ENCODE measurements at places on chromosomes 16 and 17.

- DNase-seq: no peak
These were observed 23.3 kb upstream of the ENGASE start for GRCh38 chr17:79051306-79051705.

DNA sequence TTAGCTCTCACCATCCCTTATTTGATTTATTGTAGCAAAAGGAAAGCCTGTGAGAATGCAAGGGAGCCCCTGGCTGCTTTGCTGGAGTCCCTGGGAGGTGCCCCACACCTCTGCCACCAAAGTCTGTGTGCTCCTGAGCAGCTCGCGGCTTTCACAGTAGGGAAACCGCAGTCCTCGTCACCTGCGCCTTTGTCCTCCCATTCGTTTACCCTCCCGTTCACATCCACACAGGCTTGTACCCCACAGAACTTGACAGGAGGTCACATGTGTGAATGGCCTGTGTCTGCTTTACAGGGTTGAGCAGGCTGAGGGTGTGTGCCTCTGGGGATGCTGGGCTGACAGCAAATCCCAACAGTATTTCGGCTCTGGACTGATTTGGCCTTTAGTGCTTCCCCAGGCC, 152.5 kb downstream of the LGALS9B start:
- DNase-seq: no peak

DNA sequence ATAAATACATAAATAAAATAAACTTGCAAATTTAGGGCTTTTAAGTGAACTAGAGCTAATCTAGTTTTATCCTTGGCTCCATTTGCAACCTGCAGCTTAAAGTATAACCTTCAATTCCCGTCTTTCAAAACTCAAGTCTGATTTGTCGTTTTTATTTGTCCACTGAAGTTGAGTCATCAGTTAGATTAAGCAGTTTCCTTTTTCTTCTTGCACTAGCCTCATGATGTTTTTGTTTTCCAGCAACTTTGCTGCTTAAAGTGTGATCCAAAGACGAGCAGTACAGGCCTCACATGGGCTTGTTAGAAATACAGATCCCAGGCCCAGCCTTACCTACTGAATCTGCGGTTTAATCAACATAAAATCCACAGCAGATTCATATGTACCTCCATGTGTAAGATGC, 13.8 kb downstream of the ARSG start:
- no peak for DNase-seq

DNA sequence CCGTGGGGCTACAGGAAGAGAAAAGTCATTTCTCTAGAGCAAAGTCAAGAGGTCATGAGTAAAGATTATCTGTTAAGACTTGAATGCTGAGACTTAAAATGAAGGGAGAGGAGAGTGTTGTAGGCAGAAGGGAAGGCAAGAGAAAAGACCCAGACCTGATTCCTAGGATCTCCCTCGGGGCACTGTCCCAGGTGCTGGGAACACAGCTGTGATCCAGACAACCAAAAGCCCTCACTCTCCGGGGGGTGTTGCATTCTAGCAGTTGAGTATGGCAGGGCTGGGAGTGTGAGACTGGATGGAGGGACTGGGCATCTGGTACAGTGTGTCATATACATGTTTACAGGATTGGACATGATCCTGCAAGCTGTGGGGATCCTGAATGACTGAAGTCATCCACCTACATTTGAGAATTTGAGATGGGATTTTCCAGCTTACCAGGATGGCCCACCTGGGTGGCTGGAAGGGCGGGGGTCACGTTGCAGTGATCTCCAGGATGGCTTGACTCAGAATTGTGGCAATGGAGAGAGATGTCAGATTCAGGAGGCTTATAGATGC, 29.1 kb downstream of the ARSG start:
- DNase-seq: no peak

DNA sequence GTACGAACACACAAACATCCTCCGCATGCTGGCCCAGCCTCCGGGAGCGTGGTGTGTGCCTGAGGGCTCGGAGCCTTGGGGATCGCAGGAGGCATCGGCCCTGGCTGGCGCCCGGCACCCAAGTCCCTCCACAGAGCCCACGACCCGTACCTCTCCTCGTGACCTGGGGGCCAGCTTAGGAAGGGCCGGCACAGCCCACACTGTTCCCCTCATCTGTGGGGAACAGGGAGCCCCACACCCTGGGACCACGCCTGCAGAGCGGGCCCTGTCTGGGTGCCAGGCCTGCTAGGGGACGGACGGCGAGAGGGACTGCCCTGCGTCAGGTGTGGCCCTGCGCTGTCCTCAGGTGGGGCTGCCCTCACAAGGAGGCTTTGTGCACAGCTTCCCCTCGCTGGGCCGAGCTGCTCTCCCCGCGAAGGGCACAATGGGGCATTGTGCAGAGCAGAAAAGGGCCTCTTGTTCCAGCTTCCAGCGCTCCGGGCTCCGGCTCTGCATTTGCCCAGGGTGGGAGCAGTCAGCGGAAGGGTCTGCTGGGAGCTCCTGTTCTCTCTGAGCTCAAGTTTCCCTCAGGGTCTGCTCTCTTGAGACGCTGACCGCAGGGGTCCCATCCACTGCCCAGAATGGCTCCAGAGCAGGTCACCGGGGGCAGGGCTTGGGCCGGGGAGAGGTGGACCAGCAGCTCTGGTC, 1.7 kb upstream of the LMF1 start:
- no peak for DNase-seq

DNA sequence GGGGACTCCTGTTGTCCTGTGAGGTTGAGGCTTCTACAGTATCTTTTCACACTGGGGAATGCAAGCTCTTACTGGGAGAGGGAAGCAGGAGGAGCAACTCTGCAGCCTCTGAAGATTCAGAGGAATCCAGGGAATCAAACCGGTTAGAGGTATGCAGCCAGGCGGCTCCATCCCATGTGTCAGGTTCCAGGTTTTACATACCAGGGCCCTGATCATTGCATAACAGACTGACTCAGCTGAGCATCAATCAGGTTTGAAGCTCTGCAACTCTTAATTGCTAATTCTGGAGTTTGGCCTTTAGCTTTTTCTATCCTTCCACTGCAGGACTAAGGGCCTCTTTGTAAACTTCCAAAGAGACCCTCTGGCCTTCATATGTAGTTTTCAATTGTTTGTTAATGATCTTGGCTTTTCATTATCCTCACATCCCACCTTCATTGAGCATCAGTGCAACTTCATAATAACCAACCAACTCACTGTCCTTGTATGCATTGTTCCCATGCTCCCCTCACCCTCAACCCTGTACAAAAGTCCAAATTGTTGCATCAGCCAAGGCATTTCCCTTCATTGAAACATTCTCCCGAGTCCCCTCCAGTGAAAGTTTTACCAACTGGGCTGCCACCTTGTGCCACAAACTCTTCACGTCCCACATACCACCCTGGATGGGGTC, 59.7 kb upstream of the DHX40 start:
- no peak for DNase-seq

DNA sequence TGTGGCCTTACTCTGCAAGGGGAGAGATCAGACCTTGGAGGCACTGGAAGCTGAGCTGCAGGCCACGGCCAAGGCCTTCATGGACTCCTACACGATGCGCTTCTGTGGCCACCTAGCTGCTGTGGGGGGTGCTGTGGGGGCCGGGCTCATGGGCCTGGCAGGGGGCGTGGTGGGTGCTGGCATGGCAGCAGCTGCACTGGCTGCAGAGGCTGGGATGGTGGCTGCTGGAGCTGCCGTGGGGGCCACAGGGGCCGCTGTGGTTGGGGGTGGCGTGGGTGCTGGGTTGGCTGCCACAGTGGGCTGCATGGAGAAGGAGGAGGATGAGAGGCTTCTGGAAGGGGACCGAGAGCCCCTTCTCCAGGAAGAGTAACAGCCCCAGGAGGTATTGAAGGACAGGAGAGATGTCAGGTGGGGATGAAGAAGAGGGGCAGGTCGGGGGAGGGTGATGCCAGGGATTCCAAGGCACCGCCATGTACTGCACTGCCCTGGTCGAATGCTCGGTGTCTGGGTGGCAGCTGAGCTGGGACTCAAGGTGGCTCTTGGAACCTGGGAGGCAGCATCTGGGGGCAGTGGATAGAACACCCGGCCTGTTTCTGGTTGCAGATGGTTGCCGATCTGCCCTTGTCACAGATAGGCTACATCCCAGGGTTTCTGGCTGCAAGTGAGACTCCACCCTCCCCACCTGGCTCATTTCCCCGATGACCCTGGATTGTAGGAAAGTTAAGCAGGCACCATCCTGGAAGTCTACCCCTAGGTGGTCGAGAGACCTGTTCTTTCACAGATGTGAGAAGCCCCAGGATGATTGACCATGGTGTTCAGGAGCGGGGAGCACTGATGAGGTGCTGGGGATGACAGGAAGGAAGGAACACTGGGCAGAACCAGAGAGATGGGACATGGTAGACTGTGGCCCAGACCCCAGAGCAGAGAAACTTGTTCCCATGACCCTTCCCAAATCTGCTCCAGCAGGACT, 5.1 kb downstream of the RNF112 start:
- DNase-seq: no peak

GRCh38 chr17:30433514-30433913, 43.7 kb upstream of the GOSR1 start:
- DNase-seq: no peak

DNA sequence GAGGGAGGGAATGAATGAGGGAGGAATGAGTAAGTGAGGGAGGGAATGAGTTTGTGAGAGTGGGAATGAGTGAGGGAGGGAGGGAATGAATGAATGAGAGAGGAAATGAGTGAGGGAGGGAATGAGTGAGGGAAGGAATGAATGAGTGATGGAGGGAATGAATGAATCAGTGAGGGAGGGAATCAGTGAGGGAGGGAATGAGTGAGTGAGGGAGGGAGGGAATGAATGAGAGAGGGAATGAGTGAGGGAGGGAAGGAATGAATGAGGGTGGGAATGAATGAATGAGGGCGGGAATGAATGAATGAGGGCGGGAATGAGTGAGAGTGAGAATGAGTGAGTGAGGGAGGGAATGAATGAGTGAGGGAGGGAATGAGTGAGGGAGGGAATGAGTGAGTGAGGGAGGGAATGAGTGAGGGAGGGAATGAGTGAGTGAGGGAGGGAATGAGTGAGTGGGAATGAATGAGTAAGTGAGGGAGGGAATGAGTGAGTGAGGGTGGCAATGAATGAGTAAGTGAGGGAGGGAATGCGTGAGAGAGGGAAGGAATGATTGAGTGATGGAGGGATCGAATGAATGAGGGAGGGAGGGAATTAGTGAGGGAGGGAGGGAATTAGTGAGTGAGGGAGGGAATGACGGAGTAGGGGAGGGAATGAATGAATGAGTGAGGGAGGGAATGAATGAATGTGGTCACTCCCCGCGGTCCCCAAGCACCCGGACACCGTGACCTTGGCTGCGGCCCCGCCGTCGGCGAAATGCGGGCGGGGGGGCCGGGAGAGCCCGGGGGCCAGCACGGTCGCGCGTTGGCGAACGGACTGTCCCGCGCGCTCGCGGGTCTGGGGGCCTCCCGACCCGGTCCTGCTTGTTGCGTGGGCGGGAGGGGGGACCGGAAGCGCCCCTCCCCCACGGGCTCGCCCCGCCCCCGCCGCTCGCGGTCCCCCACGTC, 1.1 kb upstream of the UBE2I start:
- no peak for DNase-seq

GRCh38 chr17:79046916-79047280, 22.9 kb downstream of the C1QTNF1 start:
- no peak for DNase-seq

- DNase-seq: no peak
These were observed 310.0 kb downstream of the SOX9 start for GRCh38 chr17:72430611-72431432.

GRCh38 chr16:88720396-88720970, 14.2 kb downstream of the CTU2 start:
- no peak for DNase-seq

- DNase-seq: no peak
These were observed 18.1 kb downstream of the KCNJ12 start for GRCh38 chr17:21394265-21394664.

DNA sequence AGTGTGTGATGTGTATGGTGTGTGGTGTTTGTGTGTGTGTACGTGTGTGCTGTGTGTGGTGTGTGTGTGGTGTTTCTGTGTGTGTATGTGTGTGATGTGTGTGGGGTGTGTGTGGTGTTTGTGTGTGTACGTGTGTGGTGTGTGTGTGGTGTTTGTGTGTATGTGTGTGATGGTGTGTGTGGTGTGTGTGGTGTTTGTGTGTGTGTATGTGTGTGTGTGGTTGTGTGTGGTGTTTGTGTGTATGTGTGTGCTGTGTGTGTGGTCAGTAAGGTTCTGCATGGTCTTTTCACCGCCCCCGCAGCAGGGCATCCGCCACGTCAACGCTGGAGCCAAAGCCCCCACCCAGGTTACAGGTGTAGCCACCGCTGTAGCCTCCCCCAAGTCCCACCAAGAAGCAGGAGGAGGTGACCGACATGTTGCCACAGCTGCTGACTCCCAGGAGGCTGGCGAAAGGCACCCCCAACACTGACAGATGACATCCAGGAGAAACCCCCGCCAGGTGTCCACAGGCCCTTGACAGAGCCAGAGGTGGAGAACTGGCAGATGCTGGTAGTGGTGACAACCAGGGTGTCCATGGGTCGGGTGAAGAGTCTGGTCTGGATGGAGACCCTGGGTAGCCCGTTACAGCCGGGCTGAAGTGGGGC, 9.3 kb upstream of the KRT17 start:
- DNase-seq: no peak

DNA sequence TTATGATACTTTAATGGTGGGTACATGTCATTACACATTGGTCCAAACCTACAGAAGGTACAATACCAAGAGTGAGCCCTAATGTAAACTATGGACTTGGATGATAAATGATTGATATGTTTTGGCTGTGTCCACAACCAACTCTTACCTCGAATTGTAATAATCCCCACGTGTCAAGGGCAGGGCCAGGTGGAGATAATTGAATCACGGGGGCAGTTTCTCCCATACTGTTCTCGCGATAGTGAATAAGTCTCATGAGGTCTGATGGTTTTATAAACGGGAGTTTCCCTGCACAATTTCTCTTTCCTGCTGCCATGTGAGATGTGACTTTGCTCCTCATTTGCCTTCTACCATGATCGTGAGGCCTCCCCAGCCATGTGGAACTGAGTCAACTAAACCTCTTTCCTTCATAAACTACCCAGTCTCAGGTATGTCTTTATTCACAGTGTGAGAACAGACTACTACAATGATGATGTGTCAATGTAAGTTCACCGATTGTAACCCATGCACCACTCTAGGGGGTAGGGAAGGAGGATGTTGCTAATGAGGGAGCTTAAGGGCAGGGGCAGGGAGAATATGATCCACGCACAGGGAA, 7.0 kb upstream of the METTL22 start:
- DNase-seq: no peak

DNA sequence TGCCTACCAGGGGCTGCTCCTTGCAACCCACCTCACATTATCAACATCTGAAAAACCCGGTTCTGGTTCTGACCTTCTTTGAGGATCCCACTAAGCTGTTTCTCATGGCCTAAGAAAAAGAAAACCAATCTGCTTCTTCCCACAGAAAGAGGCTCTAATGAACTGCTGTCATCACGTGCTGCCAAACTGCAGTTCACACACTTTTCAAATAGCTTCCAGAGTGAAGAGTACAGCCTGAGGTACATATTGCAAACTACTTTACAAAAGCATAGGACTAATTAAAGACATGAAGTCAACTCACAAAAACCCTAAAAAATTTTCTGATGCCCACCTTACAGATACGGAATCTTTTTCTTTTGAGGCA, 36.7 kb downstream of the SMG6 start:
- DNase-seq: no peak

GRCh38 chr17:63430223-63430622, 15.9 kb downstream of the CYB561 start:
- DNase-seq: no peak

Measured in activated CD8-positive, alpha-beta memory T cell treated with anti-CD3 and anti-CD28 coated beads for 48 hours (primary cell).